ENCODE measurements at places on chromosomes 12 and 14.

- DNase-seq = no peak
These were observed 61.7 kb downstream of the RFX4 start for GRCh38 chr12:106644335-106645073.

DNA sequence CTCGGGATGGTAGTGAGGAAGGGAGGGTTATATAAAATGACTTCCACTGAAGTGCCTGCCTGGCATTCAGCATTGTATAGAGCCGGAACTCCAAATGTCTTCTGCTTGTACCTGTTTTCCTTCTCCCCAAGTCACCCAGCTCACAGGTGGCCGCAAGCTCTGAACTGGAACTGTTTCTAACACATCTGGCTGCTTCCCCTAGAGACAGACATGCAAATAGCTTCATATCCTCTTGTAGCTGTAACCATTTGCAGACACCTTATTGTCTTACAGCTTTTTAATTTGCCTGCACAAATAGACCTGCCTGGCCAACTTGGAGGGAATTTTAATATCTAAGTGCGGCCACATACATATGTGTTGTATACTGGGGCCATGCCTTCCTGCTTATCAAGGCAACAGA lies 126.0 kb downstream of the CHST11 start:
- DNase-seq = no peak

DNA sequence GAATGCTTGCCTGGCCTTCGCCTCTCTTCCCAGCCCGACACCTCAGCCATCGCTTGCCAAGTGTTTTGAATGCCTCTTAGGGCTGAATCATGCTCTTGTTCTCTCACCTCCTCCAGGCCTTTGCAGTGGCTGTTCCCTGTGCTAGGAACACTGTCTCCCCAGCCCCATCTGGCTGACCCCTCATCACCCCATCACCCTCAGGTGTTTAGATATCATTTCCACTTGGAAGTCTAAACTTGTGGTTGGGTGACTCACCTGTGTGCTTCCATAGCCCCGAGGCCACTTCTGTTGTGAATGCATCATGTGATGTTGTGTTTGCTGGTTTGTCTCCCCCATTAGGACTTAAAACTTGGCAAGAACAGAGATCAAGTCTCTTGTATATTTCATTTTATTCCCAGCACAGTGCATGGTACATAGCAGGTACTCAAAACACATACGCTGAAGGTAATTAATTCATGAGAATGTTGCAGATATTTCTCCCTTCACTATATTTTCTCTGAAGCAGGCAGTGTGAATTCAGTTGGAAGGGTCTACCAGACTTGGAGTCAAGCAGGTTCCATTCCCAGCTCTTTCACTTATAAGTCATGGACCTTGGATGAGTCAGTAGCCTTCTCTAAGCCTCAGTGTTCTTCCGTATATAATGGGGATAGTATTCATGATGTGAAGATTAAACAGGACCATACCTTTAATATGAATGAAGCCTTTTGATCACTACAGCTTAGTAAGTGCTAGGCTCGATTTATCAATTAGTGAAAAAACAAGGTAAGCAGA lies 67.8 kb downstream of the HRK start:
- no peak for DNase-seq

DNA sequence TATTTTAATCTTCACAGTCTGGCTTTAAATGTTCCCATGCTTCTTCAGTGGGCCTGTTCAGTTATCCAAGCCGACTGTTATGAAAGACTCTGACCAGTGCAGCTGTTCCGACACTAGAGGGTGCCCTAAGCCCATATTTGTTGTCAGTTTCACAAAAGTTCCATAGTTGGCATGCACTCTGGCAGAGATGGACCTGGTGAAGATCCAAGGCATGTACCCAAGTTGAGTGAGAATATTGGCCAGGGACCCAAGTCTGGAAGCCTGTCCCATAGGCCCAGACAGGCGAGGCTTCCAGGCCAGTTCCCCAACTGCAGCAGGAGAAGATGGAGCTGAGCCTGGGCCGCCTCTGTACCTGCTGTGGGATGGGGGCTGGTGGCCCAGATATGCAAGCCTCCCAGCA lies 27.4 kb upstream of the GUCY2C start:
- DNase-seq = peak; percentile 76

GRCh38 chr12:19964549-19964948 lies 403.8 kb upstream of the PDE3A start:
- no peak for DNase-seq

DNA sequence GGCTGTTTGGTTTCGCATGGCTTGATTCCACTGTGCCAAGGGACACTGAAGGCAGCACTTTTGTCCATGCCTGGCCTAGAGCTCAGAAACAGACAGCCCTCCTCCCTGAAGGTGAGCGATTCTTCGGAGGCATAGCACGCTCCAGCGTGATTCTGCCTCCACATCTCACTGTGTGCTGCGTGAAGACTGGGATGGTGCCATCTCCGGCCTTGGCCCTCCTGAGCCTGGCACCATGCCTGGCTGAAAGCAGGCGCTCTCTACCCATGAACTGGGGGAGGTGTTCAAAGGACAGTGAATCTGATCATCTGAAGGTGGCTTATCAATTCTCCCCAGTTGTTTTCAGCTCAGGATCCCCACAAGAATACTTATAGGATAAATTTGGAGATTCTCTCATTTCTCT lies 187.4 kb downstream of the TTC7B start:
- no peak for DNase-seq

- DNase-seq = no peak
These were observed 187.2 kb downstream of the SYNE2 start for GRCh38 chr14:64040044-64040443.

DNA sequence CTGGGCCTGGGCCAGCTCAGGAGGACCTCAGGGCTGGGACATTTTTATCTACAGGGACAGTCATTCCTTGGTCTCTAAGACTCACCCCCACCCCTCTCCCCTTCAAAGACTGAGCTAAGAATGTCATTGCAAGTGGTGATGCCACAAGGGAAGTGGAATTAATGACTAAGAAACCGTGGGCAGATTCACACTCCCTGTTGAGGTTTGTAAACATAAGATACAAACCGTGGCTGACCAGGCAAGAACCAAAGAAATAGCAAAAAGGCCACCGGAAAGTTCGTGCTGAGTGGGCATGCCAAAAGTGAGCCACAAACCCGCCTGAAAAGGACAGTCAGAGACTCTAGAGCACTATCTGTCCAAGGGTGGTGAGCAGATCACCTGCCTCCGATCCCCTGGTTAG lies 25.7 kb downstream of the NUAK1 start:
- no peak for DNase-seq

- DNase-seq = no peak
These were observed 4.3 kb downstream of the IRF2BPL start for GRCh38 chr14:77024171-77024691.

GRCh38 chr12:94831081-94831751 lies 172.3 kb downstream of the NDUFA12 start:
- no peak for DNase-seq

- no peak for DNase-seq
These were observed 43.2 kb upstream of the BMAL2 start for GRCh38 chr12:27289414-27289813.

- DNase-seq = no peak
These were observed 13.5 kb upstream of the TNFAIP2 start for GRCh38 chr14:103109535-103110441.

GRCh38 chr12:77629141-77629540 lies 201.6 kb upstream of the NAV3 start:
- no peak for DNase-seq

DNA sequence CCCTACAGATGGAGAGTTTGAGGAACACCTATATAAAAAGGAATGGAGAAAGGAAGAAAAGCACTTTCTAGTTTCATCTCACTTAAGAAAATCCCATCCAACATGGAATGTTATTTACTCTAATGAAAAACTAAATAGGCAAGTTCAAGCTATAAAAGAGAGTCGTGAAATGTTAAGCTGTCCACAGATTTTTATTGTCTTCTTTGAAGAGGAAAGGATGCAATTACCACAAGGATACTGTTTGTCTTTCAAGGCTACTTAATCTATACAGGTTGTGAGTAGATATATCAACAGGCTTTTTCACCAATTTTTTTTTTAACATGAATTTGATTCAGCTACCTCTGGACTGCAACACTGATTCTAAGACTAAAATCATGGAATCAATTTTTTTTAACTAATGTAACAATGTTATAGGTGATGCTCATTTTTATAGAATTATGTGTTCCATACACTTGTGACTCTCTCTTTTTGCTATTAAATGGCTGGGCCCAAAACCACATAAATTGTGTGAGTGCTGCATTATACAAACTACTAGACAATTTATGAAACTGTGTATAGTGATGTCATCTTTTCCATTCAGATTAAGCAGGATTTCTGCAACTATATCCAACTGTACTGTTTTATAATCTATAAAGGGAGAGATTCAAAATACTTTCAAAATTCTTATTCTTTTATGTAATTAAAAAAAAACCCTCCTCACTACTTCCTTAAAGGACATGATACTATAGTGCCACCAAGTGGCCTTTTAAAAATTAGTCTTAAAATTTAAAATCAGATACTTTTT lies 26.8 kb upstream of the BMAL2 start:
- DNase-seq = no peak

DNA sequence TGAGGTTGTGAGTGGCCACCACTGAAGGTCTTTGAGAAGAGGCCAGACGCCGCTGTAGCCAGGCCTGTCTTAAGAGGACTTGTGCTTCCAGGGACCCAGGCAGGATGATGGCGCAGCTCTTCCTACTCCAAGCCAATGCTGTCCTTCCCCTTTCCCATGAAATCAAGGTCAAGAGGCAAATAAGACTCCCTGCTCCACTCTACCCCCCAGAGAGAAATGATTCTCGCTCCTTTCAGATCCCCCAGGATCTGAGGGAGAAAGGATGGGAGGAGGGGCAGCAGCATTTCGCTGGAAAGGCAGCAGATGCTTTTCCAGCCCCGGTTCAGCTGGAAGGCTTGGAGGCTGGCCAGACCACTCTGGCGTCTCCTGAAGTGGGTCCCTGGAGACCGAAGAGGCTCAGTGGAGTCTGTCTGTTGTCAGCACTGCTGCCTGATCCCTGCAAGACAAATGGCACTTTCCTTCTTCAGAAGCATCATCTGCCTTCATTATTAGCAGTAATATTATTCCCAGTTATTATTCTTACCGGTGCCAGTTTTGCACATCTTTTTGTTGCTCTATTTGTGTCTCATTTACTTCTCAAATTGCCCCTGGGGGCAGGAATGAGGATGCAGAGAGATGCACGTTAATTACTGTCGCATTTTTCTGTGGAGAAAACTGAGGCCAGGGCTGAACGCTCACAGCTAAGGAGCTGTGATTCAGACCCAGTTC lies 51.4 kb downstream of the C14orf132 start:
- peak; percentile 88 for DNase-seq

GRCh38 chr14:61802010-61802568 lies 39.9 kb downstream of the SNAPC1 start:
- DNase-seq = no peak

DNA sequence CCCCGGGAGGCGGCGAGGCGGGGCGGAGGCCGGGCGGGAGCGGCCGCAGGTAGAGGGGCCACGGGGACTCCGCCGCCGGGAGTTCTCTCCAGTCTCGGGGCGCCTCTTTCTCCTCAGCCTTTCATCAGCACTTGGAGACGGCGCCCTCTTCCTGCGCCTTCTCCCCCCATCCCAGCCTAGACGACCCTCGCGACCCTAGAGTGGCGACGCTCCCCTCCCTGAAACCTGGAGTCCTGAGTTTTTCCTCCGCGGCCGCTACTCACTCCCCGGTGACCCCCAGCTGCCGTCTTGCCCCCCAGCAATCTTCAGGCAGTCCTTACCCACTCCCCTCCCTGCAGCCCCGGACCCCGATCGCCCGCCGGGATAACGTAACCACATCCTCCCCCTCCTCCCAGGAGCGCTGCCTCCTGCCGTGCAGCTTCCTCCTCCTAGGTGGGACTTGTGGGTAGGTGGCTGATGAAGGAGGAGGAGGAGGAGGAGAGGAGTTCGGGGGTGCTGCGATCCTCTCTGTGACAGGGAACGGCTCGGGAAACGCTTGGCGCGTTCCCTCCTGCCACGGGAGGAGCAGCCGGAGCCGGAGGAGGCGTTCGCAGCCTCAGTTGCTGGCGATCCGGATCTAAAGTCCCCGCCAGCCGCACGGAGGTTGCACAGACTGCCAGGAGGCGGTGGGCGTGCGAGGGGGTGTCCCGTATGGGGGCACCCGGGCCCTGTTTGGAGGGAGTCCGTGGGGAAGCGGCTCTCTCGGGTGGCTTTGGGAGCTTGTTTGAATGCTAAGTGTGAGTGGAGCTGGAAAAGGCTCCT lies 891 bp downstream of the PLEKHA5 start:
- peak; percentile 80 for DNase-seq

DNA sequence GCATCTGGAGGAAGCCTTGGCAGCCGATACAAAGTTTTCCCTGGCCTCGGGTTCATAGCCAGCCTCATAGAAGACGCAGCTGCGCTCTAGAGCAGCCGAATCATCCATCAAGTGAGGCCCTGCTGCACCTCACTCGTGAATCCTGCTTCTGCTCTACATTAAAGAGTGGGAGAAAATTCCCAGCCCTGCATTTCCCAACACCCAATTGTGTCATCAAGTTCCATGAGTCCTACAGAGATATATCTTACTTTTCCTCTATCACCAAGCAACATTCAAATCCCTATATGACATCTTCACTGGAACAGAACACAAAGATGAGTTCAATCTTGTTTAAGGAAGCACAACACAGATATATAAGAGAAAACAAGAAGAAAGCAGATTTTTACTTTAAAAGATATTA lies 139.3 kb downstream of the TTC7B start:
- no peak for DNase-seq

GRCh38 chr14:51849097-51849496 lies 11.3 kb upstream of the GNG2 start:
- no peak for DNase-seq

- DNase-seq = no peak
These were observed 679 bp upstream of the SAV1 start for GRCh38 chr14:50668826-50669143.

DNA sequence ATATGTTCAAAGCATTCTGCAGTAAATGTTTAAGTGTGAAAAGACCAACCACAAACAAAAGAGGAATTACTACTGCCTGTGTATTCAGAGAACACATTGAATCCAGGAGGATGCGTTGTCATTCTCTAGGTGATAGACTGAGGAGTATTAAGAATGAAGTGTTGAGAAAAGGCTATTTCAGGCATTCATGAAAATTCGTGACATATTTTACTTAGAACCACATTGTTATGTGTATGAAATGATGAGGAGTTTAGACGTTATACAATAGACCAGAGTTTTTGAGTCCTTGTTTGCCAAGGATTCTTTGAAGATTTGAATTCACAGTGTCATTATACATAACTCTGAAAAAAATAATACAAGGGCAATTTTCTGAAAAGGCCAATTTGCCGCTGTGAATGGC lies 251.8 kb downstream of the CCDC91 start:
- no peak for DNase-seq

GRCh38 chr14:104132981-104133380 lies 5.4 kb upstream of the KIF26A start:
- no peak for DNase-seq

Measured in stomach (tissue), 19 donors.